ENCODE measurements at places on chromosomes 1 and 21.

GRCh38 chr1:204652497-204652896 is 33.0 kb downstream of the LRRN2 start:
- no peak for DNase-seq

- DNase-seq: no peak
These were observed 471.7 kb upstream of the B3GALT2 start for GRCh38 chr1:193658081-193658480.

- DNase-seq: no peak
These were observed 93.5 kb downstream of the LRIG2 start for GRCh38 chr1:113166473-113166872.

- DNase-seq: no peak
These were observed 2.3 kb downstream of the PACC1 start for GRCh38 chr1:212412374-212412773.

- DNase-seq: no peak
These were observed 30.0 kb downstream of the ARHGEF10L start for GRCh38 chr1:17569200-17570139.

- DNase-seq: no peak
These were observed 109.0 kb downstream of the SDCCAG8 start for GRCh38 chr1:243364866-243365265.

- no peak for DNase-seq
These were observed 77.2 kb upstream of the EFHD2 start for GRCh38 chr1:15332525-15332924.

GRCh38 chr1:221694109-221694508 is 47.8 kb downstream of the DUSP10 start:
- no peak for DNase-seq

DNA sequence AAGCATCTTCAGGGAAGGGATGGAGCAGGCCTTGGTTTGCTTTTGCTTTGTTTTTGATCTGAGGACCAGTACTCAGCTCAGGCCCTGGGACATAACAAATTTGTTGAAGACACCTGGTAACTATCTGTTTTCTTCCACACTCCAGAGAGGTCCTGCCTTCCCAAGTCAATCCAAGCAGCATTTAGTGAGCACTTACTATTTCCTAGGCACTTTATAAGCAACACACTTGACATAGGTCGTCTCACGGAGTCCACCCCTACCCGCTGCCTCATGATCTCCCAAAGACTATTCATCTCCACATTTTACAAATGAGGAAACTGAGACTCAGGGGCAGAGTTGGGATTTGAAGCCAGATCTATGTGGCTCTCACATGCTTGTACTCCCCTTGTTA is 14.4 kb upstream of the EPHA2 start:
- DNase-seq: no peak

- DNase-seq: no peak
These were observed 48.9 kb upstream of the F3 start for GRCh38 chr1:94590203-94591137.

- no peak for DNase-seq
These were observed at the start of gene C1orf141 for GRCh38 chr1:67134695-67135094. Gene C1orf141, minus strand, starts transcription at chr1:67134970. Its CDS starts 7,730 bp downstream, at chr1:67127240.

GRCh38 chr1:226611301-226611700 is 62.7 kb downstream of the STUM start:
- no peak for DNase-seq

DNA sequence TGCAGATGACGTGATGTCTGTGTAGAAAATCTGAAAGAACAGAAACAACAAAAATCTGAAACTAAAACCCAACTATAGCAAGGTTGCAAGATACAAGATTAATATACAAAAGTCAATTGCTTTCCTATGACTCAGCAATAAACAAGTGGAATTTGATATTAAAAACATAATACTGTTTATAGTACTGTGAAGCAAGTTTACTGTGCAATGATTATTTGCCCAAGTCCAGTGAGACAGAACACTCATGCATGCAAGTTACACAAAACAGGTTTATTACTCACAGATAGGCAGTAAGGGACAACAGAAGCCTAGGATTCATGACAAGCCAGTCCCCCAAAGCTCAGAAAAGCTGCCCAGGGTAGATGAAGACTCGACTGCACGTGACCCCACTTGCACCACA is 62.4 kb upstream of the RAB4A start:
- DNase-seq: no peak

DNA sequence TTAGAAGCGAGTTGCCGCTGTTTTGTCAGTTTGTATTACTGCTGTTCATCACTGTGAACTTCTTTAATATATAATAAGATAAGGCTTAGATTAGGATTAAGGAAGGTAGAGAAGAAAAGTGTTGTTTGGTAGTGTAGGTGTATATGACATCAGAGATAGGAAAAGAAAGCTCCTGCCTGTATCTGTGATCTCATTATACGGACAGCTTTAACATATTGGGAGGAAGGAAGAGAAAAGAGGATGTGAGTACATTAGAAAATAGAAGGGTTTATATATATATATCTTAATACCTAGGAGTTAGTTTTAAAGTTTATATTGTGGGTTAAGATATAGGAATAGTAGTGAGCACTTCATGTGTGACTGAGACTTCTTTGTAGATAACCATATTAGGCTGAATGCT is 71.0 kb downstream of the RALGPS2 start:
- no peak for DNase-seq

- DNase-seq: no peak
These were observed 9.8 kb downstream of the NIPAL3 start for GRCh38 chr1:24425441-24425840.

DNA sequence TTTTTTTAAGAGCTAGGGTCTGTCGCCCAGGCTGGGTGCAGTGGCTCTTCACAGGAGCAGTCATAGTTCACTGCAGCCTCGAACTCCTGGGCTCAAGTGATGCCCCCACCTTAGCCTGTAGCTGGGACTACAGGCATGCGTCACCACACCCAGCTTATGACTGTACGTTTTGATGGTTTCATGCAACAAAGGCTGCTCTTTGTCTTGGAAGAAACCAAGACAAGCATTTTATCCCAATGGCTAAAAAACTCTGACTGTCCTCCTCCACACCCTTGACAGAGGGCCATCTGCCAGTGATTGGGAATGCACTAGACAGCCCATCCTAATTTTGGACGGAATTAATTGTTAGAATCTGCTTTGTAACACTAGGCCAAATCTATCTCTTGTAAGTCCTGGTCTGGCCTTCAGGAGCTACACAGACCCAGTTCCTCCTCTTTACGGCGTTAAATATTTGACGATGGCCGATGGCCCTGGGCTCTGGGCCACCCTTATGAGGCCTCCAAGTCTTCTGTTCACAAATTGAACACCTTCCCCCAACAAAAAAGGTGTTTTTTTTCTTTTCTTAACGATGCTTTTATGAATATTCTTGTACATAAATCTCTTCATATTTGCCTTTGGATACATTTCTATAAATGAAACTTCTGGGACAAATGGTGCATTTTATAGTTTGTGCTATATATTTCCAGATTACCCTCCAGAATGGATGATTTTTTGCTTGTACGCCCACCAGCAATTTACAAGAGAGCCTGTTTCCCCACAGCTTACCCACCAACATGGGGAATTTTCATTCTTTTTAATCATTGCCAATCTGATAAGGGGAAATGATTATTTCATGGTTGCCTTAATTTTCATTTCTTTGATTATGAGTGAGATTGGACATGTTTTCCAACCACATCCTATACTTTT is 104.8 kb upstream of the SLC25A33 start:
- DNase-seq: no peak

- no peak for DNase-seq
These were observed 442.3 kb downstream of the LRRIQ3 start for GRCh38 chr1:73755649-73756048.

Data from T-cell (primary cell).